ENCODE measurements at places on chromosomes 5 and 9.

DNA sequence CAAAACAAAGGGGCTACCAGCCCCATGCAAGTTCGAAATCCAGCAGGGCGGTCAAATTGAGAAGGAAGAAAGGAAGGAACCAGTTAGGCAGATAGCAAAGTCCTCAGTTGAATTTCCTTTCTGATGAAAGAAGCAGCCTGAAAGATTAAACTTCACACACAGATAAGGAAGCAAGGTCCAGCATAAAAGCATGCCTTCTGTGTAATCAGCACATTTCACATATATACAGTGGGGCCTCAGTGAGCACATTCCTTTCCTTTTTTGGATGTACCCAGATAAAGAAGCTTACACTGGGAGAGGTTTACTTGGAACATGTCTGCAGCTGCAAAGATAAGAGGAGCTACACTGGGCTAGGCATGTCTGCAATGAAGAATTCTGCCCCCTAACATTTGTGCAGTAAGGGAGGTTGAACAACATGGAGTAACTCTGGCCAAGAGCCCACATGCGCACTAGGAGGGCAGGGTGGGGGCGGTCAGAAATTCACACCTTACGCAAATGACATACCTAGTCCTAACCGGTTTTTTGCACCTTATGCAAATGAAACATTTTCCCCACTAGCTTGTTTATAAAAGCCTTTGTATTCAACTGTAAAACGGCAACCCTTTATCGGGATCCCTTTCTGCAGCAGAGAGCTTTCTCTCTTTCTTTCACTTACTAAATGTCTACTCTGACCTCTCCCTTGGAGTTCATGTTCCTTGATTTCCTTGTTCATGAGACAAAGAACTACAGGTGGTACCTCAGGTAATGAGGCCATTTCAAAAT, 149.7 kb upstream of the FBXL17 start:
- no peak for DNase-seq

GRCh38 chr5:41414598-41414997, 95.8 kb downstream of the PLCXD3 start:
- DNase-seq: no peak

- no peak for DNase-seq
Measured at GRCh38 chr9:32468740-32469139, 57.3 kb downstream of the RIGI start.

DNA sequence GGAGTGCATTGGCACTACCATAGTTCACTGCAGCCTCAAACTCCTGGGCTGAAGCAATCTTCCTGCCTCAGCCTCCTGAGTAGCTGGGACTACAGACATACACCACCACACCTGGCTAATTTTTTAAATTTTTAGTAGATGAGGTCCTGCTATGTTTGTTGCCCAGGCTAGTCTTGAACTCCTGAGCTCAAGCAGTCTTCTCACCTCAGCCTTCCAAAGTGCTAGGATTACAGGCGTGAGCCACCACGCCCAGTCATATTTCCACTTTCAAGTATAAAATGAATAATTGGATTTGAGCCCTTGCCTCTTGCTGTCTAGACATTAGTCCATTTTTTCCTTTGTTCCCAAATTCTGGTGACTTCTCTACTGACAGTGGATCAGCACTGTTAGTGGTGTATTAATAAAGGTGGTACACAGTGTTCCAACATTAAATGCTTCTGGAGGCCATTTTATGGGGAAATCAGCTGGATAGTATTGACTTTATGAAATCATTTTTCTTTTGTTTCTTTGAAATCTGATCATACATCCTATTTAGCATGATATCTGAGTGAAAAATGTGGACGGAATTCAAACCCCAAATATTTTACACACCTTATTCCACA, 15.9 kb downstream of the ATP6V0E1 start:
- no peak for DNase-seq

DNA sequence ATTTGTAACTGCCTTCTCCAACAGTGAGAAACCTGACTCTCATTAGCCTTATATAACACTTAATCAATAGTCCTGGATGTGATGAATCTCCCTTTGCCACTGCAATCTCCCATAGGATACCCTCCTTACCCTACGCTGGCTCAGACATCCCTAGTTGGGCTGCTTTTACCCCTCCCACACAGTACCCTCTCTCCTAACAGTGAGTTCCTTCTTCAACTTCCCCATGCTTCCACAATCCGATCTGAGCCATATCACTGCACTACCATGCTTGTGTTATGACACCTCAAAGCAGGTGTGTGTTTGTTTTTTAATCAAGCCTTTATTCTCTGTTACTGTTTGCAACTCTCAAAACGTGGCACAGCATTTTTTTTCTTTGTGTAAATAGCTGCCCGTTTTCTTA, 60.5 kb upstream of the C9orf72 start:
- DNase-seq: no peak

DNA sequence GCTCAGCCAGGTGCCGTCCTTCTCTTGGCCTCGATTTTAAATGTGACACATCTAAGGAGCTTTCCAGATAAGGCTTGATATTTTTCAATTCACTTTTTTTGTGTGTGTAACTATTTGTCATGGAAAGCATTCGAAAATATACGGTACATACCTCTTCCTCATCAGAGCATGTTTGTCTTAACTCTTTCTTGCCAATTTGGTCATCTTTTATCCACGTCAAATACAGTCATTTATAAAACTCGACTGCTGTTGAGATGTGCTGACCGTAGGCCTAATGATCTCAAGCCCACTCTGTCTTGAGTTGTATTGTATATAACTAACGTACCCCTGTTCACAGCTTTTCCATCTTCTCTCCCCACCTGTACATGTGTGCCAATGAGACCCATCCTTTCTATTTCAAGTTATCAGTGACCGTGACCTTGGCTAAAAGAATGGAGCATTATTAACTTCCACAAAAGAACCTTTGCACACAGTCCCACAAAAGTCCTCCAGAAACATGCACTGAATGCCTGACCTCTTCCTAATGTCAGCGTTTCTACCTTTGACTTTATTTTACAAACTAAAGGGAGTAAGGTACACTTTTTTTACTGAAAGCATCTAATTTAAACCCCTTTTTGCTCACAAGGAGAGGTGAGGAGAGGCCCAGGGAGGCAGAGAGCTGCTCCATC, 61.6 kb downstream of the IPPK start:
- no peak for DNase-seq

- no peak for DNase-seq
Measured at GRCh38 chr5:151005950-151006576, 14.3 kb upstream of the GPX3 start.

DNA sequence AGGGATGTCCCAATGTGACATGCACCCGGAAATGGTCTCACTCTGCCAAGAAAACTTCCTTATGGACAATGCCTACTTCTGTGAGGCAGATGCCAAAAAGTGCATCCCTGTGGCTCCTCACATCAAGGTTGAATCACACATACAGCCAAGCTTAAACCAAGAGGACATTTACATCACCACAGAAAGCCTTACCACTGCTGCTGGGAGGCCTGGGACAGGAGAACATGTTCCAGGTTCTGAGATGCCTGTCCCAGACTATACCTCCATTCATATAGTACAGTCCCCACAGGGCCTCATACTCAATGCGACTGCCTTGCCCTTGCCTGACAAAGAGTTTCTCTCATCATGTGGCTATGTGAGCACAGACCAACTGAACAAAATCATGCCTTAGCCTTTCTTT, 37.6 kb upstream of the CCDC152 start:
- DNase-seq: no peak

GRCh38 chr9:108434502-108434901, 421.3 kb downstream of the ACTL7B start:
- no peak for DNase-seq

- no peak for DNase-seq
Measured at GRCh38 chr9:115364991-115365390, 247.0 kb upstream of the TNC start.

GRCh38 chr5:58972301-58972700, 389.4 kb downstream of the RAB3C start:
- DNase-seq: no peak

GRCh38 chr5:114308017-114308416, 53.9 kb upstream of the KCNN2 start:
- no peak for DNase-seq

DNA sequence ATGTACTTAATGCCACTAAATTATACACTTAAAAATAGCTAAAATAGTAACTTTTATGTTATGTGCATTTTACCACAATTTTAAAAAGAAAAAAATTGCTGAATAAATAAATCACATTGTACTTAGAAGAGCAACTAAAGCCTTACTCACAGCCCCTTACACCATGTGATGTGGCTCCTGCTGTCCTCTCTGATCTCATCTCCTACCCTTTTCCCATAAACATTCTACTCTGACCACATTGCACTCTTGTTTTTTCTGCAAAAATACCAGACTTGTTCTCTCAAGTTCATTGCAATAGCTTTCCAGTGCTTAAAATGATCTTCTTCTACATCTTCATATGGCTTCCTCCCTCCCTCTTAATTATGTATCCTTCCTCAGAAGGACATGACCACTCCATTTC, 268.4 kb downstream of the ELAVL2 start:
- DNase-seq: no peak

DNA sequence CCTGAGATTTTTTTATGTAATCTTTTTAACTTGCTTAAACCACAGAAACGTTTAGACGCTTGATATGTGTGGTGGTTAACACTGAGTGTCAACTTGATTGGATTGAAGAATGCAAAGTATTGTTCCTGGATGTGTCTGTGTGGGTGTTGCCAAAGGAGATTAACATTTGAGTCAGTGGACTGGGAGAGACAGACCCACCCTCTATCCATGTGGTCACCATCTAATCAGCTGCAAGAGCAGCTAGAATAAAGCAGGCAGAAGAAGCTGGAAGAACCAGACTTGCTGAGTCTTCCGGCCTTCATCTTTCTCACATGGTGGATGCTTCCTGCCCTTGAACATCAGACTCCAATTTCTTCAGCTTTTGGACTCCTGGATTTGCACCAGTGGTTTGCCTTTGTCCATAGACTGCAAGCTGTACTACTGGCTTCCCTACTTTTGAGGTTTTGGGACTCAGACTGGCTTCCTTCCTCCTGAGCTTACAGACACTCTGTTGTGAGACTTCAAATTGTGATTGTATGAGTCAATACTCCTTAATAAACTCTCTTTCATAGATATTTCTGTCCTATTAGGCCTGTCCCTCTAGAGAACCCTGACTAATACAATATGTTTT, 816.0 kb upstream of the CDH9 start:
- DNase-seq: no peak

- no peak for DNase-seq
Measured at GRCh38 chr9:109020113-109020512, 6.8 kb upstream of the CTNNAL1 start.

GRCh38 chr9:127805620-127806019, 2.9 kb downstream of the FPGS start:
- DNase-seq: no peak

DNA sequence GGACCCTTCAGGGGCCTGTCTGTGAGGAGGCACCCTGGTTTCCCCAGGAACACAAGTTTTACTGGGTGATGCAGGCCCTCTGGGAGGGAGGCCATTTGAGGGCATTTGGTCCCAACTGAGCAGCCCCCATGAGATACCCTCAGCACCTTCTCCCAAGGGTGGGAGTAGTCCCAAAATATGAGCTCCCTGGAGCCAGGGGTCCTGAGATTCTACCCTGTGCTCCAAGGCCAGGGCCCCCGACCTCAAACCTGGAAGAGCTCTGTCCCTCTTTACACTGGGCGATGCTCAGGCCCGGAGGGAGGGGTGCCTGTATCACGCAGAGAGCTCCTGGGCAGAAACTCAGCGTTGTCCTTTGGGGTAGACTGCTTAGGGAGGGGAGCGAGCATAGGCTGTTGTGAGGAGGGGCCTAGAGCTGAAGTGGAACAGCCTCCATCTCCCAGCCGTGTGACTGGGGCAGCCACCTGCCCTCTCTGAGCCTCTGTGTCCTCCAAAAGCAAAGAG, 64.0 kb upstream of the SYNPO start:
- DNase-seq: no peak

DNA sequence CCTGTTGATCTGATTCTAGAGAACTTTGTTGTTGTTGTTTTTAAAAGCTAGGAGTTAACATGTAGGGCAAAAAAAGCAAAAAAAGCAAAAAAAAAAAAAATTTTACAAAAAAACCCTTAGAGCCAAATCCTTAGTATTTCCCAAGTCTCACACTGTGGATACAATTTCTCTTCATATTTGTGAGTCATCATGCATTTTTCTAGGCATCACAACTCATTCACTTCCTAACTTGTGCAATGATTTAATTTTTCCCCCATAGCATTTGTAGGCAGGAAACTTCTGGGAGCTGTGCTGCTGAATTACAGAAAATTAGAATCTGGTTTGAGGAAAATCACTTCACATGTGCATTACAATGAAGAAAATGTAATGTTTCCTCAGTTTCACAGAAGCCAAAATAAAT, 91.9 kb downstream of the MARCHF3 start:
- DNase-seq: no peak

DNA sequence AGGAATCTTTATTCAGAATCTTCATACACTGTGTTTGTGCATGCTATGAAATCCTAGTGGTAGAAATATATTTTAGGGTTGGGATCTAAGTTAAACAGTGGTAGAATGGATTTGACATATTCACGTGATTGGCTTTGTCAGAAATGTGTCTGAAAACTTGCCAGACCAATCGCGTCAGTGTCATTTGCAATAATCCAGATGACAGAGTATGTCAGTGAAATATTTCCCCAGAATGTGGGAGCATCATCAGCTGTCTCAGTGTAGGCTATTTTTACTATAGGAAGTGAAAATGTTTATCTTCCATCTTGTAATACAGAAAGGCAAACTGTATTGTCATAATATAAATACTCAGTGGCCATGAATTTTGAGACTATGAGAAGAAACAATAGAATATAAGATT, 220.6 kb upstream of the EDIL3 start:
- DNase-seq: no peak

DNA sequence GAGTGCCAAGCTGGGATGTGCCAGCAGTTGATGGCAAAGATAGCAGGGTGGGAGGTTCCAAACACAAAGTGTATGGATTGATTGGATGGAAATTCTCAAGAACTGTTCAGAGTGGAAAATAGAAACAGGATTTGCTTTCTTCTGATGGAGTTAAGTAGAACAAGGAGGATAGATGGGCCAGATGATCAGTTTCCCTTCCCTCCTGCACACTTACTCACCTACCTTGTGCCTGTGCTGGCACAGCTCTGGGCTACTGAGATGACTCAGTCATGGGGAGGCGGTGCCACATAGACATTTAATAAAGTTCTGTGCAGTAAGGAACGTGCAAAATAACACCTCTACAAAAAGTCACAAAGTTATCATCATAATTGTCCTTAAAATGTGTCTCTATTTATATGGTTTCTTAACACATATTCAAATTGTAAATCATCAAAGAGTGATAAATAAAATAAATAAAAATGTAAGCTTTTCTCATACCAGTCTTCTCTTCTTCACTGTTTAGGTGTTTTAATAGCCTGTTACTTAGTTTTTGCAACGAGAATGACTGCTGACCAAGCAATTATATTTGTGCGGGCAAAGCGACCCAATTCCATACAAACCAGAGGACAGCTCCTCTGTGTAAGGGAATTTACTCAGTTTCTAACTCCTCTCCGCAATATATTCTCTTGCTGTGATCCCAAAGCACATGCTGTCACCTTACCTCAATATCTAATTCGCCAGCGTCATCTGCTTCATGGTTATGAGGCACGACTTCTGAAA, 12.7 kb downstream of the PTPDC1 start:
- no peak for DNase-seq

DNA sequence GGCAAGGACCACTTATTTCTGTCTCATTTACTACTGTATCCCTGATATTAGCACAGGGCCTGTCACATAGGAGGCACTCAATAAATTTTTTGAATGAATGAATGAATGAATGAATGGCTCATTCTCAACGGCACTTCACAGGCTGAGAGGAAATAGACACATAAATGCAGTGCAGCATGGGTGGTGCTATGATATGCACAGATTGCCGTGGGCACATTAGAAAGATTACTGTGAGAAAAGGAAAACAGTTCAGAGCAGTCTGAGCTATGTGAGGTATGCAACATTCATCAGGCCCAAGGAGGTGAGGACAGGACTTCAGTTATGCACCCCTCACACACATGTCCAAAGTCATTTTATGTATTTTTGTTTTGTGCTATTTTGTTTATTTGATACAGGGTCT, 6.4 kb upstream of the NOL6 start:
- DNase-seq: no peak
